ENCODE measurements at places on chromosomes 2 and 18. TPM values are rescaled to one million over a fixed set of nuclear protein-coding genes. Genes with fewer than 3 reads are reported as not detected.
A peak's percentile ranks its signal among the peaks of the same experiment; 100 is the strongest.

The SIX2 gene
- 7.5 TPM for polyA plus RNA-seq

The UGT1A8 gene
- polyA plus RNA-seq = 2.3 TPM

The CYTIP gene
- polyA plus RNA-seq = 9.3 TPM

The CPS1 gene
- 0.45 TPM for polyA plus RNA-seq

The LCT gene
- not detected for polyA plus RNA-seq

The ASXL3 gene
- polyA plus RNA-seq = 0.28 TPM

- no peak for DNase-seq
Measured at GRCh38 chr2:166163775-166164174, 36.0 kb upstream of the SCN1A start.

- DNase-seq = no peak
Measured at GRCh38 chr2:217661378-217661777, 341.4 kb downstream of the TNS1 start.

GRCh38 chr2:72840066-72840465 lies 14.2 kb upstream of the EXOC6B start:
- DNase-seq = no peak

GRCh38 chr18:63487676-63488075 lies 10.9 kb downstream of the SERPINB5 start:
- no peak for DNase-seq

GRCh38 chr2:8923183-8923582 lies 80.3 kb downstream of the MBOAT2 start:
- no peak for DNase-seq

- DNase-seq = peak; percentile 67
Measured at GRCh38 chr2:27730261-27730662, 41.3 kb upstream of the MRPL33 start.

DNA sequence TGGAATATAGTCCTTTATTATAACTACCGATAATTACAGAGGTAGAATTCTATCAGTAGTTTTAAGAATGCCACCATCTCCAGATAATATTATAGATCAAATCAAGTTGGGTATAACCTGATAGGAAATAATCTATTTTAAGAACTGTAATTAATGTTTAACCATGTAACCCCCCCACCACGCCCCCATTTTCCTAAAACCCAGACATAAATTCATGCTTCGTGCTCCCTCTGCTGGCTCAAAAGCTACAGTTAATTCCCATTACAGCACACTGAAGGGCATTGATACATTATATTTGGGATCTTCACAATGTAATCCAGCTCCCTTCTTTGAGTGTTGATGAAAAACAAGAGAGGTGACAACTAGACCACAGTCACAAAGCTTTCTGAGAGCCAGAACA lies 228.0 kb upstream of the SMAD7 start:
- peak; percentile 64 for DNase-seq
